Activated T-cell treated with anti-CD3 and anti-CD28 coated beads, Interleukin-2, amount 50 U/mL, for 1 hour (primary cell): ENCODE measurements at places on chromosomes 3 and 15.

- no peak for DNase-seq
These were observed 38.8 kb upstream of the BFSP2 start for GRCh38 chr3:133361011-133361410.

DNA sequence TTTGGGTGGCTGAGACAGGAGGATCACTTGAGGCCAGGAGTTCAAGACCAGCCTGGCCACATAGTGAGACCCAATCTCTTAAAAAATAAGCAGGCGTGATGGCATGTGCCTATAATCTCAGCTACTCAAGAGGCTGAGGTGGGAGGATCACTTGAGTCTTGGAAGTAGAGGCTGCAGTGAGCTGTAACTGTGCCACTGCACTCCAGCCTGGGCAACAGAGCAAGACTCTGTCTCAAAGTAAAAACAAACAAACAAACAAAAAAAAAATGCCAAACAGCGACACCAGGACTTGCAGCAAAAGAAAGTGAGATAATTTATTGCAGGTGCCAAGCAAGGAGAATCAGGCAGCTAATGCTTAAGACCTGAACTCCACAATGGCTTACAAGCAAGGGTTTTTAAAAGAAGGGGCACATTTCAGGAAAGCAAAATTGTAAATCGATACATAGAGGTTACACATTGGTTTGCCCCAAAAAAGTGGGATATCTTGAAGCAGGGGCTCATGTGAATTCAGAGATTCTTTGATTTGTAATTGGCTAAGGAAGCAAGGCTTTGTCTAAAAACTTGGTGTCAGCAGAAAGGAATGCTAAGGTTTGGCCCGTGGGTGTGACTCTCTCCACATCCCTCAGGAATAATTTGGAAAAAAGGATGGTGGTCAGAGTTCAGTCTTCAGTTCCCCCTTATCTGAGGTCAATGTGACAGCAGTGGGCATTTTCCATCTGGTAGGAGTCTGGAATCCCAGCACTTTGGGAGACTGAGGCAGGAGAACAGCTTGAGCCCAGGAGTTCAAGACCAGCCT is 5.2 kb upstream of the MPI start:
- DNase-seq = no peak

GRCh38 chr3:4716706-4717362 is 223.7 kb downstream of the ITPR1 start:
- DNase-seq = no peak

GRCh38 chr3:13927295-13927694 is 47.4 kb upstream of the WNT7A start:
- no peak for DNase-seq

DNA sequence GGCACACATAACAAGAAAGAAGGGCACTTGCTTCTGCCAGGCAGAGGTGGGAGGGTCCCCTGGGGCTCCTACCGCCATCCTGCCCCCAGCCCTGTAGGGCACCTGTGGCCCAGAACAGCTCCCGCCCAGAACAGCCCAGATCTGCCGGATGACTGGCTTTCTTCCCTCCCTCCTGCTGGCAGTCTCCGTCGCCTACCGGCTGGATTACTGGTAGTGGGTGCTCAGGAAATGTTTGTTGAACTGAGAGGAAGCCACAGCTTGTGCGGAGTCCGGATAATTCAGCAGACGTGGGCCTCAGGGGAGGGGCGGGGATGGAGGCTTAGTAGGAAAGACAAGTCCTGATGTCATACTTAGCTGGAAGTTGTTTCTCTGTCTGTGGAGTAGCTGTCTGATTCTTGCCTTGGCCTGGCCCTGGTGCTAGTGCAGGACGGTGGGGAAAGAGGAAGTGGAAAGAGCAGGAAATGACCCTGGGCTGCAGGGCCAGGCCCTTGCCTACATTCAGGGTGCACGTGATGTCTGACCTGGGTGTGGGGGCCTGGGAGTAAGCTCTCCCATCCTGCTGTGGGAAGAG is 6.7 kb downstream of the CCDC9B start:
- DNase-seq = no peak

DNA sequence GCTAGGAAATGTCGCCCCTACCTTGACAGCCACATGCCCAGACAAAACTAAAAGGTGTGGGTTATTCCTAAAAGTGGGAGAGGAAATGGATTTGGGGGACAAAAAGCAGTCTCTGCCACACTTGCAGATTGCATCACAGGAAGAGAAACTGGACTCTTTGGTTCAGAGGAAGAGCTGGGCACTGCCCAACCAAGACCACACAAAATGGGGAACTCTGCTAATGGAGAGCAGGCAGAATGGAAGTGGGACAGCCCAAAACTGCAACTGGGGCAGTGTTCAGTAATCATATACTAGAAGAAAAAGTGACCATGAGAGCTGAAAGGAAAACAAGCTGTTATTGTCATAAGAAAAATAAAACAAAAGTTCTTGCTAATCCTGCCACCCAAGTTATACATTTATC is 138.9 kb upstream of the FRMD4B start:
- no peak for DNase-seq

GRCh38 chr15:95580121-95580520 is 750.4 kb upstream of the NR2F2 start:
- DNase-seq = no peak

- DNase-seq = no peak
These were observed 7.0 kb upstream of the NIPA2 start for GRCh38 chr15:22831473-22831872.
